Left ventricle myocardium superior (tissue), 1 donor: ENCODE measurements at places on chromosomes 7 and 10. TPM values are rescaled to one million over a fixed set of nuclear protein-coding genes. Genes with fewer than 3 reads are reported as not detected.

- no peak for DNase-seq
Observed at GRCh38 chr7:734214-734613, 7.1 kb upstream of the PRKAR1B start.

DNA sequence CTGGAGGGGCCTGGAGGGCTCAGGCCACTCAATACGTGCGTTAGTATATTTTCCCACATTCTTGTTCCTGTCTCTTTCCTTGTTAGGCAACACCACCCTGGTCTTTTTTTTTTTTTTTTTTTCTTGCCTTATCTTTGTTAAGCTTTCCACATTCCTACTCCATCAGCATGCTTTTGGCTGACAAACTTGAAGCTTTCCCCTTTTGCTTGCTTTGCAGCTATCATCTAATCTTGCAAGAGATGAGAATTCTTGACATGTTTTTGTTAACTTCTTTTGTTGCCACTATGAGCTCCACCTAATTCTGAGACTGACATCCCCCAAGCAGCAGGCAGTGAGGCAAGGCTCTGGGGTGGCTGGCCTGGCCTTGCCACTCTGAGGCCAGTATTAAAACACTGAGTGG, 52.5 kb upstream of the NRP1 start:
- DNase-seq, result no peak

GRCh38 chr10:74117738-74118137, 32.9 kb downstream of the AP3M1 start:
- DNase-seq, result no peak

LRRD1 gene
- total RNA-seq, result not detected

DNA sequence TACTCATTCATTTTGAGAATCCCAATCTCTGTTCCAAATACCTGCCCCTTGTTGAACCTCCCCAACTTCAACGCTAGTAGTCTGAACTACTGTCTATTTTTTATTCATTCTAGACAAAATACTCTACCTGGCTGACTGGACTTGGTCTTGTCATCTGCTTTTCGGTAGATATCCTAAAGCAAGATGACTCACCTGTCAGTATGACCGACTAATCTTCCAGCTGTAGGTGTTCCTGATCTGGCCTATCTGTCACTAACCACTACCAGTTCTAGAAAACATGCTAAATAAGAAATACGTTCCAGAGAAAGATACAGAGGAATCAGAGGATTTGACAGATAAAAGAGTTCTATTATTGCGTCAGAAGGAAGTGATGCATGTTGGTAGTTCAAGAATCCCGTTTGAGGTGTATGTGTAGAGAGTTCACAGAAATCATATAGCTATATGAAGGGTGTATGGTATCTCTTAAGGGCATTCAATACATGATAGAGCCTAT, 81.1 kb downstream of the IDE start:
- no peak for DNase-seq

GRCh38 chr7:3106361-3106826, 62.7 kb upstream of the CARD11 start:
- DNase-seq, result no peak

DNA sequence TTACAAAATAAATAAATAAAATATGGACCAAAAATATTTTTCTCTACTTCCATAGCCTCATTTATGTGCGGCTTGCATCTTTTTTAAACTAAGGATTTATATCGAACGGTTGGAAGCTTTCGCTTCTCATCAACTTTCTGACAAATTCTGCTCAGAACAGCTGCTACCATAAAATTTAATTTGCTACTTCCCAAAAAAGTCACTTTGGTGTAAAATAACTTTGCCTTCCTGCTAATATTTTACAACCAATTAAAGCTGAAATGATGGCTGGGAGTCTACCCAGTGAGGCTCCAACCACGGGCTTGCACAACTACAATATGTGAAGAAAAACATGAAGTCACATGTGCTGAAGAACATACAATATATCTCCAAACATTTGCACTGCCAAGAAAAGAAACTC, 253.1 kb upstream of the NEBL start:
- DNase-seq, result no peak

PPP1R17 gene
- total RNA-seq, result not detected

ELN gene
- total RNA-seq, result 29.0 TPM

STRIP2 gene
- total RNA-seq, result 23.3 TPM

ATP6V0A4 gene
- not detected for total RNA-seq

DNA sequence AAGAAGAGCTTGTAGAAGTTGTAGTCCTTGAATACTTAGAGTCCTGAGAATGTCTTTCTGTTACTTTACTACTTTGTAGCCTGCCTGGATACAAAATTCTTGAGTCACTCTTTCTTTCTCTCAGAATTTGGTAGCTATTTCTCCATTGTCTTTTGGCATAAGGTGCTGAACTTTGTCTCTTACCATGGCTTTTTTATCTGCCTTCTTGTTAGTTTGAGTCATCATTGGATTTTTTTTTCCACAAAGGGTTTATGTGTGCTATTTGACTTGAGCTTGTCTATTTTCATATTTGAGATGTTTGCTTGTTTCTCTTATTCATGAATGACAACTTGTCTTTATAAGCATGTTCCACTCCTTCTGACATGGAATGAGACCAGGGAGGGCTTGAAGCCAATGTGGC, 74.5 kb upstream of the EXOC6 start:
- DNase-seq, result no peak

DNA sequence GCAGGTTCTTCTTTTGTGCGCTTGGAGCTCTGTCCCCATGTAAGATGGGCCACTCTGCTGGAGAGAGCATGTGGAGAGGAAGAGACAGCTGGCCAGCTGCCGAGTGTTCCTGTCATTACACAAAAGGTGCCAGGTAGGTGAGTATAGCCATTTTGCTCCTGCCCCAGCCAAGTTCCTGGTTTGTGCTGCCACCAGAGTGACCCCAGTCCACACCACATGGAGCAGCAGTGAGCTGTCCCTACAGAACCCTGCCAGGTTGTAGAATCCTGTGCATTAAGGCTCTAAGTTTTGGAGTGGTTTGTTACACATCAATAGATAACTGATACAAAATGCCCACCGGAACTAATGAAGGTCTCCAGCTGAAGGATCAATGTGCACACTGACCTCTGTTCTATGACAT, 84.6 kb upstream of the GHITM start:
- DNase-seq, result no peak

OR6V1 gene
- total RNA-seq, result not detected

- DNase-seq, result no peak
Observed at GRCh38 chr10:69729326-69730048, 72.2 kb upstream of the COL13A1 start.

DNA sequence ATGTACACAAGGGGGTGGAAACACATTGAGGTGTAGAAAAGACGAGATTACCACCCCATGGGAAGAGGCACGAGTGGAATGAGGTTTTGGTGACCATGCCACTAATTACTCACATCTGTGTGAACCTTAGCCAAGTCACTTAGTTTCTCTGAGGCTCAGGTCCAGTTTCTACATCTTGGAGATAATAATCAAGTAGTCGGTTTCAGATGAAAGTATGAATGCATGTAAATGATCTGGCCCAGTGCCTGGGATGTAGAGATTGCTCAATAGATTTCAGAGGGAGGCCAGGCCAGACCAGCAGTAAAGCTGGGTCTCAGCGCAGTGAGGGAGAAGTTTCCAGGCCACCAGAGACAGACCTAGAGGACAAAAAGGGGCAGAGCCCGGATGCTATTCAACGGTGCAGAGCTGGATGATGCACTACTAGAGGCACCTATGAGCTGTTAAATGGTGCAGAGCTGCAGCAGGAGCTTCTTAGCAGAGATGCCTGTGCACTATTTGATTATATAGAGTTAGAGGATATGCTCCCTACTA, 725.1 kb downstream of the GRID1 start:
- DNase-seq, result no peak
